ENCODE measurements at places on chromosomes 7 and 10.

GRCh38 chr10:114306116-114306973 lies 67.3 kb downstream of the VWA2 start:
- no peak for DNase-seq

DNA sequence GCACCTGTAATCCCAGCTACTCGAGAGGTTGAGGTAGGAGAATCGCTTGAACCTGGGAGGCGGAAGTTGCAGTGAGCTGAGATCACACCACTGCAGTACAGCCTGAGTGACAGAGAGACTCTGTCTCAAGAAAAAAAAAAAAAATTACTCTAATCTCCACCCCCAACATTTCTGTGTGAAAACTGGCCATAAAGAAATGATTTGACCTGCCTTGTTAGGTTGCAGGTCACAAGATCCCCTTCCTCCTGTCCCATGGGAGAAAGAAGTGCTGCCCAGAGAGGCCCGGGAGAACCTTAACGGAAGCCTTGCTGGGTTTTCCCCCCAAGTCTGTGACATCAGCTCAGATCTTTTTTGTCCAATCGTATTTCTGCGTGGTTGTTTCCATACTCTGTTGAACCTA lies 8.7 kb upstream of the CALHM1 start:
- DNase-seq, result peak; percentile 57

- no peak for DNase-seq
Observed at GRCh38 chr7:42175834-42176723, 60.9 kb downstream of the GLI3 start.

DNA sequence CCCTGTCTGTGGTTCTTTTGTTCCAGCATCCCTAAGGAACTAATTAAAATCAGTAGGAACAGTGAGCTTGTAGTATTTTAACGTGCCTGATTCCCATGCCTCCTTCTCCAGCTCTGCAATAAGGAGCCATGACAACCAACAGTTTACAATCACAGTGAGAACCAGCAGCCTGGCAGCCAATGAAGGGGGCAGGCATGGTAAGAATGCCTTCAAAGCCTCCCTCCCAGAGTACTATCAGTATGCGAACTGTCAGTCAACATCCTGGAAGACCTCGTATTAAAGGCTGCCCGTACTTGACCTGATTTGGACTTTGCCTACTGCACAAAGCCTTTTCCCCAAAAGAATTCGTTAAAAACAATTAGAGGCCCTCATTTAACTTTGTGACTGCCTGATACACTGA lies 7.7 kb downstream of the ZPBP start:
- DNase-seq, result no peak

DNA sequence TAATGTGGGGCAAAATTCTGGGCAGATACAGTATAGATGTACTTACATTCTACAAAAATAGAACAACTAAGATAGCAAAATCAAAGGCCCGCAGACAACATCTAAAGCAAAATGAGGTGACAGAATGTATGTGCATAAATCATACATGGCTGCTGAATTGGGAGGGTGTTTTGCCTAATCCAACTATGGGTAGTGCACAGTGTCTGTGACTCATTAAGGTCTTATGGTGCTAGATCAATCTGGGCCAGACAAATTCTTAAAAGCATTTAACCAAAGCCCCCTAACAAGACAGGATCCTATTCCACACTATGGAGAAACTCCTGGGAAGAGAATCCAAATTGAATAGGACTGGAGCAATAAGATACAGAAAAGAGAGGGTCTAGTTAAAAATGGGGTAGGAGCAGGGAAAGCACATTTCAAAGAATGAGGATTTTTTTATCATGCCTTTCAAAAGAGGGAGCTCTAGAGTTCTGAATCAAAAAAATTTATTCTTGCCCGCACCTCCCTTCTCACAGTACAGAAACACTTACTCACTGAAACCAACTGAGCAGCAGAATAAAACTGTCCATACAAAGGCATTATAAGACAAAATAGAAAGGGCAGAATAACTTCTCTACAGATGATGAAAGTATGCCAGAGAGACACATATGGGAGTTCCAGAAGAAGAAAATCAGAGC lies 181.3 kb downstream of the RNLS start:
- DNase-seq, result no peak

GRCh38 chr10:80870282-80870681 lies 332.6 kb downstream of the SH2D4B start:
- no peak for DNase-seq

All from GM10248 (cell line).